ENCODE measurements at places on chromosomes 6 and 20.

GRCh38 chr6:69349771-69350170, 447.0 kb downstream of the LMBRD1 start:
- no peak overlapping the region for H3K4me3 ChIP-seq
- H3K4me1 ChIP-seq: no peaks in the 10 kb centered on the region
- DNase-seq: no peak
- no peaks in the 10 kb centered on the region for H3K27me3 ChIP-seq
- no peaks in the 10 kb centered on the region for H3K36me3 ChIP-seq

- no peak for DNase-seq
Measured at GRCh38 chr6:77038807-77039206, 424.5 kb downstream of the HTR1B start.

DNA sequence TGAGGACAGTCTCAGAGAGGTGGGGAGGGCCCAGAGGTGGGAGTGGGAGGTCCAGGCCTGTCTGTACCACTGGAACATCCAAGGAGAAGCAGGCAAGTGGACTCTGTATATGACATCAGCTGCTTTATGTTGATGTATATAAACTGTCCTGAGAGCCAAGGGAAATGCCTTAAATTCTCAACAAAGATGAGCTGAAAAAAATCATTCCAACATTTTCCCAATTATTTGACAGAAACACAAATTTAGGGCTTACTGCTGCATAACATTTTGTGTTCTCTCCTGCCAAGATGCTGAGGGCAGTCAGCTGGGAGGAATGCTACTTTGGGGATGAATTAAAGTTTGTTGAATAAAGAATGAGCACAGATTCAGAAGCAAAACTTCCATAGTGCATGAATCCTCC, 52.8 kb downstream of the FOXC1 start:
- H3K4me1 ChIP-seq: no peaks in the 10 kb centered on the region
- no peaks in the 10 kb centered on the region for H3K27me3 ChIP-seq
- no peak for DNase-seq
- no peak overlapping the region for H3K27ac ChIP-seq

DNA sequence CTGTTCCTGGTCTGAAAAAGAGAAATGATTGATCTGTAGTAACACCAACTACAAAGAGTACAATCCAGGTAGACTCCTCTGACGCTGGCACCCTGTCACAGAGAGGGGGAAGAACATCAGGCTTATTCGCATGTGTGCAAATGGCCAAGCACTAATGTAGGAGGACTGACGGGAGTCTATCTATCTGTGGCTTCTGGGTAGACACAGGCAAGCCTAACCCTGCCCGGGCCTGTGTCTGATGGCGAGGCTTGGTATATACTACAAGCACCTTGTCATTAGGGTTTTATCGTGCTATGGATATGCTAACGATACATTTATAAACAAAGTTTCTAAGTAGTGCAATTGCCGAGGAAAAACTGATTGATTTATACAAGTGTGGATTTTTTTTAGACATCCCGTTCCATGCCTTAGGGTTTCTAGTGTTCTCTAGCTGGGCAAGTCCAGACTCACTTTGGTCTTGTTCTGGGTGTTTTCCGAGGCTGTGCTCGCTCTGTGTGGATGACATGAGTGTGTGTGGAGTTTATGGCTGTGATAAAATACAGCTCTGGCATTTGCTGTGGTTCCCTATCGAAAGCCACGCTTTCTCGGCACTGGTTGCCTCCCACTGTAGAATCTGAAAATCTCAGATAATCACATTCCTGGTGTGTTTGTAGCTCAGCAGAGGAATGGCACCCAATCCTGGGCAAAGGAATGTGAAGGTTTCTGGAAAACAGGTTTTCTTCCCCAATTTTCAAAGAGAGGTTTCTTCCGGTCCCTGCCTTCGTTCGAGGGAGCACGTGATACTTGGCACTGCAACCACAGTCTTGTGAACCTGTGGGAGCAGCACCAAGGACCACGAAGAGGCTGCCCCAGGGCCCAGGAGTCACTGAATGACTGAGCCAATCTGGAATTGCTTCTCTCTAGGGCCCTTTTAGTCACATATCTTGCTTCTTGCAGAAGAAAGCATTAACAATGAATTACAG, 67.5 kb upstream of the EDN1 start:
- no peaks in the 10 kb centered on the region for H3K36me3 ChIP-seq
- DNase-seq: no peak
- H3K4me1 ChIP-seq: no peaks in the 10 kb centered on the region
- H3K27me3 ChIP-seq: no peaks in the 10 kb centered on the region

DNA sequence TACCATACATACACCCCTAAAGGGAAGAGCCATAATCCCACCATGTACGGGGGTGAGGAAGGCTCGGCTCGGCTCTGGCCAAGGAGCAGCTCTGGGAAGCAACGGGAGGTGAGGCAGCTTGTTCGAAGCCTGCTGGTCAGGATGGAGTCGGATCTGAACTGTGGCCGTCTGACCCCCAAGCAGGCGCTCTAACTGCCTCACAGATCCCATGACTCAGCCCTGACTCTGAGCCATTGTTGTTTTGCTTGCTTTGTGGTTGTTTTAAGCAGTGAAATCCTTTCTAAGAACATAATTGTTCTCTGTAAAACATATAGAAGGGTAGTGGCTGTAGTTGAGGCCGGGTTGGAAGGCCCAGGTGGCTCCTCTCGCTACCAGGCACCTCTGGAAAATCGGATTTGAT, 10.9 kb downstream of the C6orf132 start:
- H3K4me3 ChIP-seq: no peak overlapping the region
- DNase-seq: no peak
- H3K36me3 ChIP-seq: no peaks in the 10 kb centered on the region
- H3K27ac ChIP-seq: no peak overlapping the region
- H3K27me3 ChIP-seq: no peaks in the 10 kb centered on the region

DNA sequence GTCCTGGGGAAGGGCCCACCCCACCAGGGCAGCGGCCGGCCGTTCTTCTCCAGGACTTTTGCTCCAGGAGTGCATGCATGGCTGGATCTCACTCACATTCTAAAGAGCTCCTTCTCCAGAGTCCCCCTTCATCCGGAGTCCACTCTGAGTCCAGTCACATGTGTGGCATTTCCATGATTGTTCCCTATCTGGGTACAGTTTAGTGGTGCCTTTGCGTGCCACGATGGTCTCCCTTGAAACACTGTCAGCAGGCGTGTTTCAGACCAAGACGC, 20.9 kb downstream of the OSBPL2 start:
- no peaks in the 10 kb centered on the region for H3K4me1 ChIP-seq
- DNase-seq: no peak
- no peaks in the 10 kb centered on the region for H3K27me3 ChIP-seq

DNA sequence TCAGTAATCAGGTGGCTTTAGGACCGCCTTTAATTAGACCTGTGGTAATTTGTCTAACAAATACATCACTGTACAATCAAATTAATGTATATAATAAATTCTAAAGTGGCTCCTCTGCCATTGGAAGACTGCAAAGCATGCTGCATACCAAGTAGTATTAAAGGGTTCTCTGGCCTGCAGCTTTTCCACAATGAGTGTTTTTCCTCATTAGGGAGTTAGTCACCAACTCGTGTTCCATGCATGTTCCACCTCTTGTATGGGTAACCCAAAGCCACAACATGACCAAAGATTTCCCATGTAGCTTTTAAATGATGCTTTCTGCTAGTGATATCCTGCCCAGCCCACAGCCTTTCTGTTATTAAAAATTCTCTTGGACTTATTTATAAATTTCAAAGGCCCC, 218.7 kb downstream of the FUT9 start:
- no peaks in the 10 kb centered on the region for H3K27me3 ChIP-seq
- H3K4me1 ChIP-seq: no peaks in the 10 kb centered on the region
- no peak overlapping the region for H3K4me3 ChIP-seq
- H3K36me3 ChIP-seq: no peaks in the 10 kb centered on the region

GRCh38 chr6:45702849-45703739, 312.6 kb downstream of the CLIC5 start:
- H3K27ac ChIP-seq: no peak overlapping the region
- no peaks in the 10 kb centered on the region for H3K4me1 ChIP-seq
- H3K27me3 ChIP-seq: no peaks in the 10 kb centered on the region
- H3K36me3 ChIP-seq: no peaks in the 10 kb centered on the region
- no peak overlapping the region for H3K4me3 ChIP-seq

GRCh38 chr6:40917603-40918002, 121.4 kb downstream of the UNC5CL start:
- H3K4me3 ChIP-seq: no peak overlapping the region
- no peak for DNase-seq
- H3K27ac ChIP-seq: no peak overlapping the region
- H3K36me3 ChIP-seq: no peaks in the 10 kb centered on the region

- H3K4me3 ChIP-seq: no peak overlapping the region
- H3K4me1 ChIP-seq: no peaks in the 10 kb centered on the region
- no peak overlapping the region for H3K27ac ChIP-seq
- H3K36me3 ChIP-seq: no peaks in the 10 kb centered on the region
Measured at GRCh38 chr20:12733811-12734210, 275.0 kb upstream of the SPTLC3 start.

GRCh38 chr6:71410681-71411080, 122.1 kb downstream of the OGFRL1 start:
- H3K27me3 ChIP-seq: no peaks in the 10 kb centered on the region
- no peak overlapping the region for H3K4me3 ChIP-seq
- DNase-seq: no peak
- no peak overlapping the region for H3K27ac ChIP-seq
- no peaks in the 10 kb centered on the region for H3K4me1 ChIP-seq
- no peaks in the 10 kb centered on the region for H3K36me3 ChIP-seq

- H3K27ac ChIP-seq: no peak overlapping the region
- H3K36me3 ChIP-seq: no peaks in the 10 kb centered on the region
- H3K27me3 ChIP-seq: no peaks in the 10 kb centered on the region
- no peak for DNase-seq
- no peak overlapping the region for H3K4me3 ChIP-seq
- no peaks in the 10 kb centered on the region for H3K4me1 ChIP-seq
Measured at GRCh38 chr6:55282115-55282514, 45.2 kb upstream of the GFRAL start.

DNA sequence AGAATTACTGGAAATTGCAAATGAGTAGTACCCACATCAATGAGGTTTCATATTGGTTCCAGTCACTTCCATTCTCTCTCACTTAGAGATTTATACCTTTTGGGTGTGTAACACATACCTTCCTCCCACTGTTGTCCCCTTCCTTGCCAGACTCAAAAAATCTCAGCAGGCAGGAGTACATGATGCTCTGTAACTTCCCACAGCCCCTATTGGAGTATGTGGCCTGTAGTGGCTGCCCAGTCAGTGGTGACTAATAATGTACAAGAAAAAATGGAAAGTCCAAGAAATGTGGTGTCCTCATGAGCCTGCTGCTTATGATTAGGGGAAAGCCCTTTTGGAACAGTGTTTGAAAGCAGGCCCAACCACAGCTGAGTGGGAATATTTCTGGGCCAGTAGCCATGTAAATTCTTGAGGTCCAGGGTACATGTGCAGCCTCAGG, 312.0 kb downstream of the ZFAND3 start:
- H3K4me3 ChIP-seq: no peak overlapping the region
- H3K36me3 ChIP-seq: no peaks in the 10 kb centered on the region
- no peak overlapping the region for H3K27ac ChIP-seq

- DNase-seq: no peak
- H3K4me1 ChIP-seq: no peaks in the 10 kb centered on the region
- H3K27me3 ChIP-seq: no peaks in the 10 kb centered on the region
Measured at GRCh38 chr20:19397666-19398065, 185.2 kb downstream of the SLC24A3 start.

- no peaks in the 10 kb centered on the region for H3K4me1 ChIP-seq
- no peak overlapping the region for H3K27ac ChIP-seq
- H3K4me3 ChIP-seq: no peak overlapping the region
- H3K27me3 ChIP-seq: no peaks in the 10 kb centered on the region
Measured at GRCh38 chr6:55775029-55775318, 100.4 kb downstream of the BMP5 start.

- DNase-seq: no peak
- no peaks in the 10 kb centered on the region for H3K36me3 ChIP-seq
- H3K4me1 ChIP-seq: no peaks in the 10 kb centered on the region
- H3K27me3 ChIP-seq: no peaks in the 10 kb centered on the region
- H3K27ac ChIP-seq: no peak overlapping the region
Measured at GRCh38 chr6:7939864-7940228, 29.3 kb upstream of the TXNDC5 start.

DNA sequence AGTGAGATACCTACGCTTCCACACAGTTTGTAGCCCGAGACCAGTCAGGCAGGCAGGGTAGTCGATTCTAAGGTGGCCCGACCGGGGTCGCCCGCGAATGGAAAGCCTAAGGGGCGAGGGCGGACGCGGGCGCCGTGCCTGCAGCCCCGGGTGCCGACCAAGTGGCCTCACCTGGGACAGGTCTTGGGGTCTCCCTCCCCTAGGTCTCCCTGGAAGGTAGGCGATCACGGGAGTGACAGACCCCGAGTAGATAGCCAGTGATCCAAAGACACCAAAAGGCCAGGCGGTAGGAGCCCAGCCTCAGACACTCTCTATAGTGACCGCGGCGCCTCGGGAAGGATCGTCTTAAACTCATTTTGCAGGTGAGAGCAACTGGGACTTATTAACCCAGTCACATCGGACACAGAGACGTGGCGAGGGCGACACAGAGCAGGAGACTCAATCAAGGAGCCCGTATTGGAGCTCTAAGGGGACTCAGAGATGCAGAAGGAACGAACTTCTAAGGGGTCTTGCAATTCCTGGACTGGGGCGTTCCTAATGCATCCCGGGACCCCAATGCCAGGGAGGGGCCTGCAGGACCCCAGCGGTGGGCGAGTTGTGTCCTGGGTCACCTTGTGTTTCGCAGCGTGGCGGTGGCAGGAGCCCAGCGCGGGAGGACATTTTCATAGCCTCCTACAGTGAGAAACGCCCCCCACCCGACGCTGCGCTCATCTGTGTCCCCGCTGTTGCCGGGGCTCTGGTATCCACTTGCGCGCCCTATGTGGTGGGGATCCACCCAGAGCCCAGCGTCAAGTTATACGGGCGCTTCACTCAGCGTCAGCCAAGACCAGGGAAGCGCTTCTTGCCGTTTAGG, 2.1 kb upstream of the VSX1 start:
- H3K4me3 ChIP-seq: peak overlapping the region; percentile 23
- H3K27ac ChIP-seq: no peak overlapping the region
- no peaks in the 10 kb centered on the region for H3K36me3 ChIP-seq
- no peak for DNase-seq
- peaks cover 14% of the 10 kb centered on the region for H3K4me1 ChIP-seq
- H3K27me3 ChIP-seq: peaks cover 21% of the 10 kb centered on the region

- H3K4me1 ChIP-seq: no peaks in the 10 kb centered on the region
- peaks cover 18% of the 10 kb centered on the region for H3K36me3 ChIP-seq
- H3K4me3 ChIP-seq: no peak overlapping the region
- no peaks in the 10 kb centered on the region for H3K27me3 ChIP-seq
- DNase-seq: no peak
Measured at GRCh38 chr6:3085074-3085473, 16.8 kb downstream of the RIPK1 start.

DNA sequence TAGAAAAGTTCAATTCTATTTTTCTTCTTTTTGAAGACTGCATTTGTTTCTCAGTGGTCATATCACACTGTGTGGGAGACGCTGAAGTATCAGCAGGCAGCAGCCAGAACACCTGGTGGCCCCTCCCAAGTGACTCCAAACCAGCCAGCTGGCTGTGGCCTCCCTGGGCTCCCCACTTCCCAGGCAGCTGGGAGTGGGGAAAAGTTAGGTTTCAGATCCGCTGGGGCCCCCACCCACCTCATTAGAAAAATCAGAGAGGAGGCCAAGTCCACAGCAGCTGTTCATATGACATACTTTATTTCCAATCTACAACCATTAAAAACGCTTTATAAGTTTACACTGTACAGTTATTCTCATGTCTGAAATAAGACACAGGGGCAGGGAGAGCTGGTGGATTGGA, 3.6 kb upstream of the DSN1 start:
- no peak for DNase-seq
- peaks cover 13% of the 10 kb centered on the region for H3K4me1 ChIP-seq
- no peak overlapping the region for H3K4me3 ChIP-seq
- no peaks in the 10 kb centered on the region for H3K27me3 ChIP-seq
- no peaks in the 10 kb centered on the region for H3K36me3 ChIP-seq
- H3K27ac ChIP-seq: no peak overlapping the region

Data from naive thymus-derived CD4-positive, alpha-beta T cell (primary cell).